ENCODE measurements at places on chromosomes 4 and X.

DNA sequence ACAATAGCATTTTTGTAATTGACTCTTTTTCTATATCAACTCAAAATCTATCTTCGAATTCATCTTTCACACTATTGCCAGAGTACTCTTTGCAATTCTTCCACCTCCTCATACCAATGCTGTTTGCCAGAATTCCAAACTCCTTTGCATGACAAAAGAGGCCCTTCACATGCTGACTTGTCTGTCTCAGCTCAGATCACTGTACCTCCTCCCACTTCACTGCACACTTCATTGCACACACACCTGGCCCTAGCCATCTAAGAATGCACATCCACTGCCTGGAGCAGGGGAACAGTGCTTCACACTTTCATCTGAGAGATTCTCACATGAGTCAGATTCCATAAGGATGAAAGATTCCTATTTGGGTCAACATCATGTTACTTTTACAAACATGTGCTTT, 56.5 kb downstream of the PRDM5 start:
- DNase-seq = peak; percentile 9

- no peak for DNase-seq
These were observed 3.1 kb downstream of the SRPX2 start for GRCh38 chrX:100647095-100647494.

GRCh38 chrX:133448512-133449076, 33.3 kb upstream of the GPC4 start:
- DNase-seq = no peak

- DNase-seq = no peak
These were observed 671.8 kb upstream of the DIPK2B start for GRCh38 chrX:45872480-45872879.

DNA sequence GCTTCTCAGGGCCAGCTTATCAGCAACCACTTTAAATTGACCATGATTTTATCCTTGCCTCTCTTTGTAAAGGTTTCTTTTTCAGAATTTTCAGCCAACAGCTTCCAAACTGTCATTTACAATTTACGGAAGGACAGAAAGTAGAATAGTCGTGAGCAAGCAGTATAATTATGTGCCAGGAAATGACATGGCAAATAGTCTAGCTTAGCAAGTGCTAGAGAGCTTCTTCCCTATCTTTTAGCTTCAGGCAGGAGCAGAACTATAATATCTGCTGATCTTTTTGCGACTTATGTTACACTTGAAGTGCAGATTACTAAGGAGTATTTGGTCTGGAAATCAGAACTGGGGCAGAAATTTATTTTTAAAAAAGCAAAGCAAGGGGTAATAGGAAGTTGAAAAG, 123.0 kb upstream of the AP1S2 start:
- DNase-seq = no peak

DNA sequence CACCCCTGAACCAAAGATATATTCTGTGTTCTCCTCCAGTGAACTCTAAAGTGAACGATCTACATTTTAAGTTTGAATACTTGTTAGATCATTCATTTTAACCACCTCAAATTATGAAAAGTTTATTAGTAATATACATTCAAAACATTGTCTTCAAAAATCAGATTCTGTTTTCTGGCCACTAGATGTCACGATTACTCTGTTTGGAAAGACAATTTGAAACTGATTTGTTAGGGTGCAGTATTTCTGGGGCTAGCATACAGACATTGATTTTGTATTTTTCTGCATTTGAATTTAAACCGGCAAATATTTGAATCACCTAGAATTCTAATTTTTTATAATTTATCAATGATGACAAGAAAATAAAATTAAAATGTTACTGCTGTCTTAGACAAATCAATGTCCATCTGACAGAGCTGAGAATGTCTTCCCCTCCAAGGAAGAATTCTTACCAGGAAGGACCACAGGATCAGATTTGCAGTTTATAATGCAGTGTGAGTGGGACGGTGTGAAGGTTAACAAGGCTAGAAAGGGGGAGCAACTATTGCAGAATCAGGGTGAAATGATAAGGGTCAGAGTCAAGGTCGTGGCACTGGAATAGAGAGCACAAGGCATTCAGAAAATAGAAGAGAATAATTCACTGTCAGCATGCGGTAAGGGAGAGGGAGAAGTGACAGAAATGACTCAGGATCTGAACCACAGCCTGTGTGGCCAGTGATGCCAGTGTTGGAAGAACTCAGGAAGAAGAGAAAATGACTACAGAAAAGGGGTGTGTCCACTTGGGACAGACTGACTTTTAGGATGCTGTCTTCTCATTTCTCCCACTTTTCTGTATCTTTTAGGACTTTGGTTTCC, 91.6 kb downstream of the ANXA10 start:
- DNase-seq = peak; percentile 44

DNA sequence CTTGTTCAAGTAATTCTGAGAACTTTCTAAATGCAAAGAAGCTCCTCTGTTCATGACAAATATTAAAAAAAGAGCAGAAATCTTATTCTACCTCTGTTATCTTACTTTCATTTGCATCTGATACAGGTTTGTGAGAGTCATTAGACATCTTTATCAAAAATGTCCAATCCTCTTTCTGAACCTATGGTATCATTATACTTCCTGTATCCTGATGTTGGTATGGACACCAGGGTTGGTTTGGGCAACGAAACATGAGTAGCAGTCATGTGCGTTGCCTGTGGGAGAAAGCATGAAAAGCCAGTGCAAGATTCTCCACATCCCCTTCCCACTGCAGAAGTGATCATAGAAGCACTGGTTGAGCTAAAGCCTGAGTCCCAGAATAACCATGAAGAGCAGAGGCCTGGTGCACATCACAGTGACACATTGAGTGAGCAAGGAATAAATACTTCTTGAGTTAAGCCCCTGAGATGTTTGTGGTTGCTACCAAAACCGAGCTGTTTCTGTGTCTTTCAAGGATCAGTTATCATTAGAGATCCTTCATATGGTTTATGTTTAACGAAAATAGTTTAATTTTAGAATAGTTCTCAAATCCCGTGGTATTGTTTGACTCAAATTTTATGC, 197.2 kb downstream of the BANK1 start:
- peak; percentile 48 for DNase-seq

DNA sequence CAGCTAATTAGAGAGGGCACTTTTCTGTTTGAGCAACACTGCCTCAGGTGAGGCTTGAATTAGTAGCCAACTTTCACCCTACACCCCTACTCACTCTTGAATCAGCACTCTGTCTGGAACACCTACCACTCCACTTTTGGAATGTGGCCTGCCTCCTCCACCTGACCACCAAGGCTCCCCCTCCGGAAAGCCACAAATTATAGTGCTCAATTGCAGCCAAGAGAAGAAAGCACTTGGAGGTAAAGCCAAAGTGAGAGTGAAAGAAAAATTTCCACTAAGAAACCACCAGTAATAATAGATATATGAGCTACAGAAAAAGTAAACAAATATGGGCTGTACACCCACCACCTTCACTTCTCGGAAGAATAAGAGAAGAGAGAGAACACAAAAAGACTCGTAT, 41.1 kb downstream of the PPP3CA start:
- peak; percentile 32 for DNase-seq

DNA sequence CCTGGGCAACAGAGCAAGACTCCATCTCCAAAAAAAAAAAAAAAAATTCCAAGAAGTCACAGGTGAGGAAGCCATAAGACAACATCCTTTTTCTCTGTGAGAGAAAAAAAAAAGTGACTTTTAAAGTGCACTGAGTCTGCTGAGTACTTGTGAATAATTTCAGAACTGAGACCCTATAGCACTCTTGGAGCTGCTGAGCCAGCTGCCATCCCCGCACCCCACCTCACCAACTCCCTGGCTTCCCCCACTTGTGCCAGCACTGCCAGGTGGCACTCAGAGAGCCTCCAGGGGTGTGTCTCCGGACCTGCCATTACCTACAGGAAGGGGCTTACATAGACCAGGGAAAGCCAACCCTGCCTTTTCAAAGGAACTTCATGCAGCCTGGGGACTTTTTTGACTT, 39.2 kb upstream of the HS3ST1 start:
- DNase-seq = peak; percentile 37

DNA sequence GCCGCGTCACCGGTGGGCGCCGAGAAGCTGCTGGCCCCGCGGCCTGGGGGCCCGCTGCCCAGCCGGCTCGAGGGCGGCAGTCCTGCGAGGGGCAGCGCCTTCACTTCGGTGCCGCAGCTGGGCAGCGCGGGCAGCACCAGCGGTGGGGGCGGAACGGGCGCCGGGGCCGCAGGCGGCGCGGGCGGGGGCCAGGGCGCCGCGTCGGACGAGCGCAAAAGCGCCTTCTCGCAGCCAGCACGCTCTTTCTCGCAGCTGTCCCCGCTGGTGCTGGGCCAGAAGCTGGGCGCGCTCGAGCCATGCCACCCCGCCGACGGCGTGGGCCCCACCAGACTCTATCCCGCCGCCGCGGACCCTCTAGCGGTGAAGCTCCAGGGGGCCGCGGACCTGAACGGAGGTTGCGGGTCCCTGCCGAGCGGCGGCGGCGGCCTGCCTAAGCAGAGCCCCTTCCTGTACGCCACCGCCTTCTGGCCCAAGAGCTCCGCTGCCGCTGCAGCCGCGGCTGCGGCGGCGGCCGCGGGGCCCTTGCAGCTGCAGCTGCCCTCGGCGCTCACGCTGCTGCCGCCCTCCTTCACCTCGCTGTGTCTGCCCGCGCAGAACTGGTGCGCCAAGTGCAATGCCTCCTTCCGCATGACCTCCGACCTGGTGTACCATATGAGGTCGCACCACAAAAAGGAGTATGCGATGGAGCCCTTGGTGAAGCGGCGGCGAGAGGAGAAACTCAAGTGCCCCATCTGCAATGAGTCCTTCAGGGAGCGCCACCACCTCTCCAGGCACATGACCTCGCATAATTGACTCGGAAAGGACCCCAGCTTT, 5.6 kb downstream of the PRDM8 start:
- DNase-seq = peak; percentile 56

- DNase-seq = no peak
These were observed 139.9 kb downstream of the HDX start for GRCh38 chrX:84362184-84362838.

GRCh38 chrX:82589410-82589809, 918.7 kb upstream of the POU3F4 start:
- DNase-seq = no peak

GRCh38 chr4:68765876-68766275, 49.9 kb upstream of the UGT2B10 start:
- DNase-seq = no peak

DNA sequence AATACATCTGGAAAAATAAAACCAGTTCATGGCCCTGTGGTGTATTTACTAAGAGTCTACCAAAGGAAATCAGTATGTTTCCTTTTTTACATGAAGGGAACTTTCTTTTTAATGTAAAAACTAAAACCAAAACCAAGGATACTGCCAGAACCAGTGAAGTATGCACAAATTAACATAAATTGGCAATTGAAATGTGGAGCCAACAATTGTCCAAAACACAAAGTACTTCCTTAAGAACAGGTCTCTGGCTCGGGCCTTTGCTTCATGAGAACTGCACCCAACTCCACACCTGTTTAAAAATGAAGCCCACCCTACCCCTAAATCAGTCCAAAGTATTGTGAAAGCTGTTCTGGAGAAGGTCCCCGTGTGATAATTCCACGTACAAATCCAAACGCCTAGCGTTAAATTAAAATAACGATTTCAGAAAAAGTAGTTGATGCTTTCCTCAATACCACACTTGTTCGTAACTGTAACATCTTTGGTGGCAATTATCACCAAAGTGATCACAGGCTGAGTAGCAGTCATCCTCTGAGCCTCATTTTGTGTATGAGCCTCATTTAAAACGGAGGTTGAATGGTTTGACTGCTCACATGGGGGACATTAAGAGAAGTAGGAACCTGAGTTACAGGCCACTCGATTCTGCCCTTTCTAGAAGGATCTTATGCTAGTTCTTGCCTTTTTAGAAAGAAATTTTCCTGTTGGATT, 93.0 kb downstream of the GEMIN8 start:
- no peak for DNase-seq

DNA sequence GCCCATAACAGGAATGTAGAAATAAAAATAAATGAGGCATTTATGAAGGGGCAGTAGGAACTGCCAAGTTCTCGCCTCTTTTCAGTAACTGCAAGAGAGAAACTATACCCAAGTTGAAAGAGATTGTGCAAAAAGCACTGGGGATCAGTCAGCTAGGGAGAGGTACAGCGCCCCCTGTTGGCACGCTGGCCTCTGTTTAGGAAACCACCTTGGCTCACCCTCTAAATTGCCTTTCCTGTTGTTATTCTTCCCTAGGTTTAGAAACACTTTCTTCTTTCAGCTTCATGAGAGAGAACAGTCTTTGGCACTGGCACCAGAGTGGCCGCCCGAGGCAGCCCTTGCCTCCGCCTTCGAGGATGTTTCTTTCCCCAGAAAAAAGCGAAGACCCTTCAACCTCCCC, 348.5 kb downstream of the MID1IP1 start:
- peak; percentile 68 for DNase-seq
